ENCODE measurements at places on chromosomes 2 and 18.

DNA sequence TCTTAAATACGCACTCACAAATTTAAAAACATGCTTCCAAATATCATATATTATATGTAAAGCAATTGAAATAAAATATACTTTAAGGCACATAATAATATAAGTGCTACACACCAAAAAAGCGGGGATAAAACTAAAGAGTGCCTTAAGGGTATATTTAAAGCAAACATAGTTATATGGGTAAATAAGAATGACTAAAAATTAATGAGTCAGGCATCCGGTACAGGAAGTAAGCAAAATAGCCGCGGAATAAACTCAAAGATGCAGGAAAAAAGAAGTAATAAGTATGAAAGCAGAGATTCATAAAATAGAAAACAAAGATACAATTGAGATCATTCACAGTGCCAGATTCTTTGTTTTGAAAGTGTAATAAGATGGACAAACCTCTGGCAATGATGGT, 503.5 kb upstream of the SOX11 start:
- DNase-seq = no peak

- DNase-seq = no peak
Measured at GRCh38 chr2:61721382-61721781, 132.5 kb downstream of the FAM161A start.

DNA sequence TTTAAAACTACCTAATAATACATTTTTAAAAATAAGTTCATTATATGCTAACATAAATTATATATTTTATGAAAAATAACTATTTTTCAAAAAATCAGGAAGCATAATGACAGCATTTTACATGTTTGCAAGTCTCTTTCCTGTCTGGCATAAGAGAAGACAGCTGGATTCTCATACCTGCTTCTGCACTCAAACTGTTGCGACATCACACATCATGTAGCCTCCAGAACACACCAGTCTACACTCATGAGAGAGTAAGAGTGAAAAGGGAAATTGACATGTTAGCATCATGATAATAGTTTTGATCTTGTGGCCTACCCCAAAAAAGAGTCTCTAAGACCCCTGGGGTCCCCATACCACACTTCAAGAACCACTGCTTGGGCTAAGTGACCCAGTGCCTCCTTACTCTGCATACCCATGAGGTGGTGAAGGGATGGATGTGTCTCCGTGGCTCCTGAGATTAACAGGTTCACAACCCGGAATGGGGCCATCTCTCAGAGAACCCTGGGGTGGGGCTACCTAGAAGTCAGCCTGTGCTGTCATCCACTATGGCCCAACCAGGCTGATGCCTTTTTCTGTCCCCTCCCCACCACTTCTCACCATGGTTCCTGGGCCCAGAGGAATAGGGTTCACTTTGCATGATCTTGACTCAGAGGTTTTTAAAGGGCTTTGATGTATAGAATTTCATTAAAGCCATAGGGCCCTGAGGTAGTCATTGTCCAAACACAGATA, 102.6 kb upstream of the DAPL1 start:
- DNase-seq = no peak

GRCh38 chr2:53378791-53379190, 388.8 kb upstream of the CHAC2 start:
- no peak for DNase-seq

- DNase-seq = no peak
Measured at GRCh38 chr2:176496761-176497160, 227.5 kb downstream of the MTX2 start.

DNA sequence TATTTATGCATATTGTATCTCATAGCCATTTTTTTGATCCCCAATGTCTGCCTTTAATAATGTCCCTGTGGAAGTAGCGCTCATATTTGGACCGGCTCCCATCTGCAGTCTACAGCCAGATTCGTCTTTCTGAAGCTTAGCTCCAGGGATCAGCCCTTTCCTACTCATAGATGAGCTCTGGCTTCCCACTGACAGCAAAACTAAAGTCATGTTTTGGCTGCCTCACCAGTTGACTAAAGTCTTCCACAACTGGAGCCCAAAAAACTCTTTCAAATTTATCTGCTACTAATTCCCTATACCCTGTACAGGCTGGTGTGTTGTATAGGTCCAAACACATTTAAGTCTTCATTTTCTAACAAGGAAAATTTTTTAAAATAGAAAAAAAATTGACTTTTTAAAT, 294.2 kb upstream of the HNMT start:
- no peak for DNase-seq
